ENCODE measurements at places on chromosomes 3 and 15.

DNA sequence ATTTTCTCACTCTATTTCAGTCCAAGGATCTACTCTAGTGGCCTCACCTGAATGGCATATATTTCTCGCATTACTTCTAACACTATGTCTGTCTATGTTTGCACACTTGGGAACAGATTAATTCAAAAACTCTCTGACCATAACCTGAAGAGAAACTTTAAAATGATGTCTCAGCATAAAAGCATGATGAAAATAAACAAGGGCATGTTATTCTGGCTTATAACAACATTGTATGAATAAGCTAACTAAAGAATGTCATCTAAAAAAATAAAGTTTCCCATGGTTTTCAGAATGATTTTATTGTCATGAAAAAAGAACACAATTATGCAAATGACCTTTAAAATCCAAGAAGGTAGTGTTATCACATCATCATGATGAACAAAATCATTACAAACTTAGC is 85.5 kb upstream of the ROBO2 start:
- DNase-seq: no peak

DNA sequence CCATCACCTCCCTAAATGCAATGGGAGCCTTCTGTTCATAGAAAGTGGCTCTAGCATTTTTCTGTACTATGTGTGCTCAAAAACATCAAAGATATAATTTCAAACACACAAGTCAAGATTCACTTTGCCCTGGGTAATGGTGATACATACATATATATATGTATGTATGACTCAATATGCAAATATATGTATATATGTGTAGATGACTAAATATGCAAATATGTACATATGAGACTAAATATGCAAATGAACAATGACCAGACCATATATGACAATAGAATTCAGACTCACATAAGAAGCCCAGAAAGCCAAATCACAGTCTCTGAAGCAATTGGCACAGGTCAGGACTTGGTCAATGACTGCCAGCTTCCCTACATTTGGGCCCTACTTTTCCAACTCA is 36.9 kb upstream of the SNRK start:
- DNase-seq: no peak

DNA sequence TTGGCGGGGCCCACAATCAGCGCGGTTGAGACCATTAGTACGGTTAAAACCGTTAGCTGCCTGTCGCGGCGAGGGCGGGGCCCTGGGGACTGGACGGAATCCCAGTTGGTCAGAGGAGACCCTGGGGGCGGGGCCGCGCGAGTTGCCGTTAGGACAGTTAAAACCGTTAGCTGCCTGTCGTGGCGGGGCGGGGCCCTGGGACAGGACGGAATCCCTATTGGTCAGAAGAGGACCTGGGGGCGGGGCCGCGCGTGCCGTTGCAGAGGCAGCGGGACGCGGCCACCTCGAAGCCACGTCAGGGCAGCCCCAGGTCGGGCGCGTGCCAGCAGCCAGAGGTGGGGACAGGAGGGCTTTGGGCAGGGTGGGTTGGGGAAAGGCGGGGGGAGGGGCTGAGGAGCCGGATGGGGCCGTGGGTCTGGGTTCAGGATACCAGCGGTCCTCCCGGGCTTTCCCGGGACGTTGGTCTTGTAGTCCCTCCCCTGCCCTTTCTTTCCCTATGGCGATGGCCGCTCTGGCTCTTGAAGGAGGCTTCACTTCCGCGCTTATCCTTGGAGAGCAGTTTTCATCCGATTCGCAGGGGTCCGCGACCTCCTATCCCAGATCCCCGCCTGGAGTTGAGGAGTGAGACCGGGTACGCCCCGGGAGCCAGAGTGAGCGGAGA is 28.0 kb downstream of the KLHDC8B start:
- DNase-seq: peak; percentile 48

DNA sequence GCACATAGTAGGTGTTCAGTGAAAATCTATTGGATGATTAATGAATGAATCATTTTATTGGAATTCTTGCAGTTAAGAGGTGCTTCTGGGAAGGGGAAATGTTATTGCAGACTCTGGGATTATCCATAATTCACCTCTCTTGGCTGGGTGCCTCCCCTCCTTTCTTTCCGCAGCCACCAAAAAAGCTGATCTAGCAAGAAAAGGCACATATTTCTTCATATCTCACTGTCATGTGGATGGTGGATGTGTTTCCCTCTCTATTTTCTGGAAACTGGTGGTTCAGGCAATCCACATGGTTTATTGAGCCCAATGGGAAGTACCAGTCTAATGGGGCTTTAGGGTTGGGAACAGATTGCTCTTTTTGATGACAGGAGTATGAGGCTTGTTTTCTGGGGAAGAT is 151.1 kb upstream of the ROPN1 start:
- DNase-seq: no peak

- no peak for DNase-seq
Measured at GRCh38 chr3:128508852-128509251, 15.9 kb upstream of the GATA2 start.

- DNase-seq: no peak
Measured at GRCh38 chr3:52388933-52389332, 56.0 kb downstream of the SEMA3G start.

DNA sequence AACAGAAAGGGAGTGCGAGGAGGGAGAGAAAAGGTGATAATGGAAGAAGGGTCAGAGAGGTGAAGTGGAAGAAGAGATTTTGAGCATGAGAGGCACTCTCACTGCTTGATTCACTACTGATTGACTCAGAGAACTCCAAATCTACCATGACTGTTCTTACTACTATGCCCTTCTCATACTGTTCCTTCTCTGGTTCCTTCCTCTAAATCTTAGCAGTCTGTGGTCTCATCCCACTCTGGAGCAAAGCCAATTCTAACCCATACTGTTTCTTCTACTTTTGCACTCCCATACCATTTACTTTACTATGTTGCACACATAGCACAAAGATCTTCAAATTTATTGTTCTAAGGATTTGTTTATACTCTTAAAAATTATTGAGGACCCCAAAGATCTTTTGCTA is 100.8 kb downstream of the DTWD1 start:
- no peak for DNase-seq

DNA sequence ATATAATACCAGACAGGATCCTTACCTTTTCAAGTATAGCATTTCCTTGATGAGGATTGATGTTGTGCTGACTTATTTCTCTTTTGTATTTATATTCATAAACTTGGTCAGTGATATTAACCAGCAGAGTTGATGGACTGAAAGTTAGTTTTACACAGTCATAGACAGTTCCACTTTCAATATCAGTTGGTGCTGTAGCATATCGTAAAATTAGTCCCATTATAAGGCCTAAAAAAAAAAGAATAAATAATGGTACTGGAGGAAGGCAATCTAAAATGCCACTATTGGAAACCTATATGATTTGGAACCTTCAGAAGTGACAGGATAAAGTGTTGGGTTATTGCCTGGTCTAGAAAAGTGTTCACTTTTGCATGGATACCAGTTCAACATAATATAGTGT is 16.3 kb downstream of the SLC9A9 start:
- no peak for DNase-seq

- no peak for DNase-seq
Measured at GRCh38 chr3:132225664-132226063, 91.5 kb upstream of the ACP3 start.

GRCh38 chr15:48001393-48002039 is 119.3 kb upstream of the SLC24A5 start:
- no peak for DNase-seq

DNA sequence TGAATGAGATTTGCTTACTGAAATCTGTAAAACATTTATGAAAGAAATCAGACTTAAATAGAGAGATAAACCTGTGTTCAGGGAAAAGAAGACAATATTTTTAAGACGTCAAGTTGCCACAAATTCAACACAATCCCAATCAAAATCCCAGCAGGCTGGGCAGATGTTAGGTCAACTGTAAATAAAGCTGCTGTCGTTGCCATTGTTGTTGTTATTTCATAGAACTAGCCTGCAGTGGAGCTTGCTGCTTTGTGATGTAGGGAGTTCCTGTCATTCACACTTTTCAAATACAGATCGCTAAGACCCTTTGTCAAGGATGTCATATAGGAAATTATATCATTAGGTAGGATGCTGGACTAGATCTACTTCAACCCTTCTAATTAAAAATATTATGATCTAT is 123.1 kb downstream of the NEO1 start:
- no peak for DNase-seq

- no peak for DNase-seq
Measured at GRCh38 chr3:73094129-73094528, 32.7 kb downstream of the EBLN2 start.

DNA sequence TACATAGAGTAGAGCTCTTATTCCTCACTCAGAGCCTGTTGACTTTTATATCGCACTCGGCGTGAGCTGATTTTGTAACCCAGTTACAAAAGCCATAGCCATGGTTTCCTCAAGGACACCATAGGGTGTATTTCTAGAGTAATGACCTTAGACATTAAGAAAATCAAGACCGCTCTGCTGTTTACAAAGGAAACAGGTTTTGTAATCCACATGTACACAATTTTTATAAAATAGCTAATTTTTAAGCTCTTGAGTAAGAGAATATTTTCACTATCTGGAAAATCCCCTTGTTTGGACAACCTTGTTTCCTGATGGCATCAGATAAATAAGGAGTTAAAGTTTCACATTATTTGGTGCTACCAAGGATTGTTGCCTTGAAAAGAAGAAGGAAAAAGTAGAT is 104.7 kb downstream of the PGPEP1L start:
- no peak for DNase-seq

- DNase-seq: no peak
Measured at GRCh38 chr15:68441045-68441743, 9.2 kb upstream of the ITGA11 start.

DNA sequence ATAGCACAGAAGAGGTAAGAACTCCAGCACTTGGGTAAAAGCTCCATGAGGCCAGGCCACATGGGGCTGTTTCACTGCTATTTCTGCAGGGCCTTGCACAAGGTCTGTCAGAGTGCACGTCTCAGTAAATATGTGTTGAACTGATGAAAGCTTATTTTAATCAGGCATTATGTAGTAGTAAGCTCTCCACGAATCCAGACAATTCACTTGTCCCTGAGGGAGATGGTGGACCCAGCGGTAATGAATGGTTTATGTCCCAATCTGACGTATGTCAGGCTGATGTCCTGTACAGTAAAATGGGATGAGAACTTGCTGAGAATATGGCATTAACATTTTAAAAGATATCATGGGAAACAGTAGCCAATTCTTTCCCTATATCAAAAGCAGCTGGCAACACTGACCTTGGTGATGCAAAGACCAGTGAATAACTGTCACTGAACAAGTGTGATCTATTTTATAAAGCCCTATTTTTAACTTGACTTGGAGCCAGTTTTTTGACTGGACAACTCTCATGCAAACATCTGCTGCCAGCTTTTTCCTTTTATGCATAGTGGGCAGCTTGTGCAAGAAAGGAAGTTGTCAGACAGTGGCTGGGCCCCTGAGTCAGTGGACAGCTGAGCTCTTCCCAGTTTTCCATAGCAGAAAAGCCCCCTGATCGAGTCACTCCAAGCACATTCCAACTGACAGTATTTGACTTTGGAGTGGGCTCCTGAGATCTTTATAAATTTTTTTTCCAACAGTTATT is 519.8 kb upstream of the MDFIC2 start:
- peak; percentile 91 for DNase-seq

- DNase-seq: no peak
Measured at GRCh38 chr3:50100956-50101845, 12.5 kb downstream of the RBM5 start.

DNA sequence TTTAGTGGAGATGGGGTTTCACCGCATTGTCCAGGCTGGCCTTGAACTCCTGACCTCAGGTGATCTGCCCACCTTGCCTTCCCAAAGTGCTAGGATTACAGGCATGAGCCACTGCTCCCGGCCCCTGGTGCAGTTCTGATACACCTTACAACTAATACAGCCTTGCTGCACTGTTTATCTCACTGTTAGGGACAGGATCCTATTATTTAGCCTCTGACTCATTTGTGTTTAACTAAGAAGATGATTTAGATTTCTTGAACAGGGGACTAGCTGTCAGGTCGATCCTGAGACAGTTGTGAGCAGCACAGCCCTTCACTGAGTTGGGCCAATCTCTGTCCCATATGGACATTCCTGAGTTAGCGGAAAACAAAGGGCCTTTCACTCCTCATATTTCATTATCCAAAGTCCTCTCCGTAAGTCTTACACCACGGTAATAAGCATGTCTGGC is 19.2 kb downstream of the GYG1 start:
- no peak for DNase-seq

- DNase-seq: no peak
Measured at GRCh38 chr3:139797724-139798343, 120.1 kb upstream of the NMNAT3 start.

GRCh38 chr15:85312486-85312885 is 67.9 kb upstream of the AKAP13 start:
- no peak for DNase-seq

DNA sequence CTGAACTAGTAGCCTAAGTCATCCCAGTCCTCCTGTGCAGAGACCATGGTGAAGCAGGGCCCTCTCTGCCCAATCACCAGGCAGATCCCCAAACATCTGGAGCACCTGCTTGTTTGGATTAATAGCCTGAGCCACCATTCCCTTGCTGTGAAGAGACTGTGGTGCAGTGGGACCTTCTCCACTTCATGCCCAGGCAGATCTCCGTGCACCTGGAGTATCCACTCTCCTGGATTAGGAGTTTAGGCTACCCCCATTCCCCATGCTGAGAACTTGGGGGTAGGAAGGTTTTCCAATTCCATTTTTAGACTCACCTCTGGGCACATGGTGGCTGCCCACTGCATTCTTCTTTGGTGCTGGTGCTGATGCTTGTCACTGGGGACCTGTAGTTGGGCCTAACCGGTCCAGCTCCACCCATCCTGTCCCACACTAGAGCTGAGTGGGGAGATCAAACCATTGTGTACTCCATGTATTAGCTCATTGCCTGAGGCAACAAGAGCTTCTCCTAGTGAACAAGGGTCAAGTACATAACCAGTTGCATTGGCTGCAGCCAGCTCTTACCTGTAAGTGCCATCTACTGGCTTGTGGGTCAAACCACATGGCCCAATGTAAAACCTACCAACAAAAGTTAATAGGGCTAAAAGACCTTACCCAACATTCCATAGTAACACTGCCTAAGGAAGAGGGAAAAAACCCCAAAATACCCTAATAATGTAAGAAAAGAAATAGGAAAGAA is 382.5 kb upstream of the CBLB start:
- no peak for DNase-seq

DNA sequence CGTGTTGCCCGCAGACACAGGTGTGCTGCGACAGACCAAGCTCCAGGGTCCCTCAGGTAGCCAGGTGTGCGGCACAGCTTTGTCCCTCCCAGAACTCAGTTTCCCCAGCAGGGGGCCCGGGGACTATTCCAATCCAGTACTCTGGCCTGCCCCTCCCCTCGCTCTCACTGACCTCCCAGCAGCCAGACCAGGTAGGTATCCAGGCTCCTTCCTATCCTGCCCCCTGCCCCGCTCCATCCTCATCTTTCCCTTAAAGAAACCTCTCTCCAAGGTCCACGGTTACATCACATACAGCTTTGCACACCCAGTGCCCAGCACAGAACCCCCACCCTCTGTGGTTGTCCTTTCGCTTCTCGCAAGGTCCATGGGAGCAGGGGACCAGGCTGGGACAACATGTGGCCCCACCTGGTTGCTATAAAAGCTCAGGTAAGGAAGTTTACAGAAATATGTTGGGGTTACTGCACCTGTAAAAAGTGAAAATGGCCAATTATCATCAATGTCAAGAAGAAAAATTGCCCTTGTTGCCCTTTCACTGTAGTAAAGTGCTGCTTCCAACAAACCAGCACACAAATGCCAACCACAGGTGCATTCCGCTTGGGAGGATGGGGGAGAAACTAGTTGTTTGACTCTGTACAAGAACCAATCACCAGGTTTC is 7.3 kb upstream of the CYP11A1 start:
- no peak for DNase-seq

Data from skeletal muscle cell (primary cell).